ENCODE measurements at places on chromosomes 5 and 9. TPM values are rescaled to one million over a fixed set of nuclear protein-coding genes. Genes with fewer than 3 reads are reported as not detected.

GRCh38 chr5:135533334-135533733 is 2.4 kb downstream of the NEUROG1 start:
- no peak for DNase-seq

DNA sequence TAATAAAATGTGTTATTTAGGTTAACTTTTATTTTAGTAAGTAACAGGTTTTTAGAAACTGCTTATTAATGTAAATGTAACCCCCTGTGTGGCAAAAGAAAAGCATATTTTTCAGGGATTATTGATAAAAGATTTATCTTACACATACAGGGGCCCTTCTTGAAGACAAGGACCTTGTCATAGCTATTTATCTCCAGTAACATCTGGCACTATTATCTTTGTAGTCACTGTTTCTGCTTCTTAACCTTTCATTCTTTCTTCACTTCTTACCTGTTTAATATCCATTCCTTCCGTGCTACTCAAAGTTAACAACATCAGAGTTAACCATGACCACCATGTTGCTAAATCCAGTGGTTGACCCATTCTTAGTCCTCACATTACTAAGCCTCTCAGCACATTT is 117.8 kb upstream of the VCAN start:
- no peak for DNase-seq

DNA sequence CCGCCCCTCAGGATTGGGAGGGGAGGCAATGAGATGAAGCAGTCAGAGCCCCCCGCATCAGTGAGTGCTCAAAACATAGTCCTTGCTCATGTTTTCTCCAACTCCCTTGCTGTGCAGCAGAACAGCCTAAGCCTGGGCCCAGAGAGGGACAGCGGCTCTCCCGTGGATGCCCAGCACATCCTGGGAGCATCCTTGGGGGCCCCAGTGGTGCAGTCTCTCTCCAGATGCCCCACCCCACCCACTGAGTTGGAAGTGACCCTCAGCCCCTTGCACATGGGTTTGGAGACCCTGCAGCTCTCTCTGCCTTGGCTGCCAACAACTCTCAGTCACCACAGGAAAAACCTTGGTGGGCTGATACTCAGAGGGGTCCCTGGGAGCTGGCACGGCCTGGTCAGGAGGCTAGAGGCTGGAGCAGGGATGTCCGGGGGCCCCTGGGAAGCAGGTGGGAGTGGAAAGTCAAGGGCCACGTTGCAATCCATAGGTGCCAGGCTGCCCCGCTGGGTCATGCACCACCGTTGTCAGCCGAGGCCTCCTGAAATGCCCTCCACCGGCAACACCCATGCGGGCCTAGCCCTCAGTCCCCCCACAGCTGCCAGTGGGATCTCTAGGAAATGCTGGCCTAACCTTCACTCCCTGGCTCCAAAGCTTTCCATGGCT is 242.5 kb downstream of the PBX3 start:
- DNase-seq = no peak

- DNase-seq = peak; percentile 85
Observed at GRCh38 chr9:111525056-111525977, at the start of gene ZNF483. Gene ZNF483, plus strand, starts transcription at chr9:111525179. Its CDS starts 2,217 bp downstream, at chr9:111527396.

GRCh38 chr5:81776258-81776657 is 25.4 kb upstream of the SSBP2 start:
- no peak for DNase-seq

DNA sequence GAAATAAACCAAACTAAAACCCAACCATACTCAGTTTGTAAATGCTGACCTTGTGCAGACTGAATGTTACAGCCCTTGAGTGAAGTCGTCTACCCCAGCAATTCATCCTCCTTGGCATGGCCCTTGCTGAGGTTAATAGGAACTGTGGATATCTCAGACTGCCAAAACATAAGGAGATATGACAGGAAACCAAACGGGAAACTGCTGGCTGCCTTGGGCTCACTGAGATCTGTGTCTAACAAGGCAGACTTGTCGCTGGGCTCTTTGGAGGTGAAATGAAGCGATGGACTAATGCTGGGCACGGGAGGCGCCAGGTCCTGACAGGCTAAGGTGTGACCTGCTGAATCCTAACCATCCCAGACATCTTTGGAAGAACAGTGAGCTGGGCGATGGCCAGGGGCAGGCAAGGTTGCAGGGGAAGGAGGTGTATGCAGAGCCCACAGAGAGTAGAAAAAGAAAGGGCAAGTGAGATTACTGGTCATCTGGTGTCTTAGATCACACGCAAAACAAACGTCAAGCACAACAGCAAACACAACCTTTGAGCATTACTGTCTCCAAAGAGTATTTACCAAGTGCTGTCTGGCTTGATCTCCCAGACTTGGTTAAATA is 44.6 kb upstream of the ALDH1A1 start:
- DNase-seq = peak; percentile 58

GRCh38 chr5:135230251-135230925 is 168.6 kb downstream of the MACROH2A1 start:
- DNase-seq = no peak

- no peak for DNase-seq
Observed at GRCh38 chr5:151283120-151283825, 20.3 kb downstream of the SLC36A3 start.

GRCh38 chr9:1120500-1121165 is 70.5 kb downstream of the DMRT2 start:
- DNase-seq = no peak

DNA sequence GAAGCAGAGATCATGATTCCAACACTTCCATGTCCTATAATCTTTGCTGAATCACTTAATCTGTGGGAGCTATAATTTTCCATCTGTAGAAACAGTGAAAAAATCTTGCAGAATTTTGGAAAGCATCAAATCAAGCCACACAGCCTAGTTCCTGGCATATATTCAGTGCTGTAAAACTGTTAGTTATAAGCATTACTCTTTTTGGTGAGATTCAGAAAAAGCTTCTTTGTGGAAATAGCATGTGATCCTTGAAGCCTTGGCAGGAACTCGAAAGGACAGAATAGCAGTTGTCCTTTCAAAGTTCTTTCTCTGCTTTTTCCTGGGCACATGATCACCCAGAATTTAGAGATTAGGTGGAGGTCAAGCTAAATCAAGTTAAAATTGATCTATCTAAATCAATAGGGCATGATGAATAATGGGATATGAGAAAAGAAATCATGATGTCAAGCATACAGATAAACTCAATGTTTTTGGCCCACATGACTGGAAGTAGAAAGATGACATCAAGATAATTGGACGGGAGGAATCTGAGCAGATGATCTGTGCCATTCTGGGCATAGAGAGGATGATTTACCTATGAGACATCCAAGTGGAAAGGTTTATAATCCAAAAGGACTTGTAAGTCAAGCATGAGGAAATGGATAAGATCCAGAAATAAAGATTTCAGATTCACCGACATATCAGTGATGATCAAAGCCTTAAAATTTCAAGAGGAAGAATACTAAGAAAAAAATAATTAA is 73.1 kb downstream of the TMEM232 start:
- DNase-seq = no peak

DNA sequence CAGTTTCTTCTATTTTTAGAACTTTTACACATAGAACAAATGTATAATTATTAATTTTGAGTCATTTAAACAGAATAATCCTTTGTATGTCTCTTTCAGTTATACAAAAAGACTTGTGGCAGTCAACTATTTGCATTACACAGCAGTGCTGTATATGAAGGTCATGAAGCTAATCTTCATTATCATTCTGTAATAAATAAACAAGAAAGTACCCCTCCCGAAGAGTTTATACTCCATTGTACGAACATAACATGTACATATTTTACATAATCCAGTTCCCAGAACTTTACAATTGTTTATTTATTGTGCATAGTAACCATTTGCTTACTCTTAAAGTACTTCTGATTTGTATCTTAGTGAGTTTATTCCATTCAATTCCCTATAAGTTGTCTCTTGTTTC is 267.9 kb downstream of the FBXL17 start:
- no peak for DNase-seq

GRCh38 chr9:88835772-88836171 is 155.5 kb upstream of the S1PR3 start:
- DNase-seq = no peak

DNA sequence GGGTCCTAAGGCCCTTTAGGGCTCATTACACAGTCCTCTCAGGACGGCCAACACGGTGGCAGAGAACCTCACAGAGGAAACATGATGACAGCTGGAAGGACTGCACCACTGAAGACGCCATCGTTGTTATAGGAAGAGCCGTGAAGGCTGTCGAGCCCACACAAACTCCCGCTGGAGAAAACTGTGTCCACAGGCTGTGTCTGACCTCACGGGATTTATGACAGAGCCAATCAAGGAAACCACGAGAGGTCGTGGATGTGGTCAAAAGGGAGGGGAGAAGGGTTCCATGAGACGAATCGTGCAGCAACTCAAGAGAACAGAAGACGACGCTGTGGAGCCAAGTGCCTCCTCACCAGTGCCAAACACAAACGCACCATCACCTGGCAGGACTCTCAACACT is 12.2 kb downstream of the QSOX2 start:
- no peak for DNase-seq

- no peak for DNase-seq
Observed at GRCh38 chr9:114286146-114286679, 36.7 kb upstream of the ORM1 start.

DNA sequence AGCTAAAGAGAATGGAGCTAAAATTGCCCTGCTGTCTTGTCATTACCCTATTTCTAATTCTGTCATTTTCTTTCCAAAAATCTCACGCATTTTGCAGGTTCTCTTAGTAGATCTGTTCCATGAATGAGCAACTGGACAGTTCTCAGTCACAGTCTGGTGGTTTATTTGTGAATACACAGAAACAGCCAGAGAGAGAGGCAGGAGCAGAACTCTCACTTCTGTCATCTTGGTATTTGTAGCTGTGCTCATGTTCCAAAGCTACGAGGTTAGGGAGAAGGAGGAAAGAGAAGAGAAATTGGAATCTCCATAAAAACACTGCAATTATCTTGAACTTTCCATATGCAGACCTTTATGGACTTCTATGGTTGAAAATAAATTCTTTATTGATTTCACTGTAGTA is 118.0 kb upstream of the OR13F1 start:
- no peak for DNase-seq

DNA sequence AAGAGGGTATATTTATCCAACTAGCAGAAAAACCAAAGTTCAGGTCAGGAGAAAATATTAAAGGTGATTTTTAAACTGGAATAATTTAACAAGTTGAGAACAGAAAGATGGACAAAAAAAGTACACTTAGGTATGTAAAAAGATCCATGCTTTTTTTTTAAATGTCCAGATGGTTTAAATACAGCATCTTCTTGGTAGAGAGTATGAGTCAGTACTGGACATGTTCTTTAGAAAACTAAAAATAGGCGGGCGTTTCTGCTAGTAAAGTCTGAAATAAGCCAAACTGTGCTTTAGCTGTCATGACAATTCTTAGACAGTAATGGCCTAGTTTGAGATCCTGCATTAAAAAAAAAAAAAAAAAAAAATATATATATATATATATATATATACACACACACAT is 255.9 kb upstream of the ST8SIA4 start:
- DNase-seq = no peak

DNA sequence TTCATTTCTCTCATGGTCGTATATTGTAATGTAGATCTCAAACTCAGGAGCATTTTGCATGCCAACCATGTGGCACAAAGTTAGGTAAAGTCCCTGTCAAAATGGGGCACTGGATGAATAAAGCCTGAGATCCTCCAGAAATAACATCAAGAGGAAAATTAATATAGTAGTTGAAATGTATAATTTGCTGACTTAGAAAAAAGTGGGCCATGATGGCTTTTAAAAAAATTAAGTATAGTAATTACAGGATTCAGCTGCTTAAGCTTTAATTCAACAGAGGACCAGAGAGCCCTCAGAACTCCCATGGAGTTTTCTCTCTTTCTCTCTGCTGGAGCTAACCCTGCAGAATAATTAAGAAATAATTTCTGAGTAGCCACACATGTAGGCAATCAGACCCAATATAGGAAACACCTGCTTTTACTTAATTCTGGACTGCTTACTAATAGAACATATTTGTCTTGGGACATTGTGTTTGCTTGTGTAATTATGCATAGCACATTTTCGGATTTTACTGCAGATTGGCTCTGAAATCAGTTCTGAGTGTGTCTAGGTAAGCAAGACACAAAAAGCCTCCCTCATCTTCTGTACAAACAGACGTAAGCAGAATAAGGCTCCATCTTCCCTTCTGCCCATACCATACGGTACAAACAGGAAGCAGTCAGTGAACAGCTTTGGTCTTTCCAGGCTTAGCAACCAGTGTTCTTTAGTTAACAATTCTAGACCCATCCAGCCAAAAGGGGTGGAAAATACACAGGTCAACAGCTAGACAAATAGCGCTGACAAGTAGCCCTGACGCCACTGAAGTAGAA is 26.5 kb upstream of the PCSK1 start:
- DNase-seq = no peak

DNA sequence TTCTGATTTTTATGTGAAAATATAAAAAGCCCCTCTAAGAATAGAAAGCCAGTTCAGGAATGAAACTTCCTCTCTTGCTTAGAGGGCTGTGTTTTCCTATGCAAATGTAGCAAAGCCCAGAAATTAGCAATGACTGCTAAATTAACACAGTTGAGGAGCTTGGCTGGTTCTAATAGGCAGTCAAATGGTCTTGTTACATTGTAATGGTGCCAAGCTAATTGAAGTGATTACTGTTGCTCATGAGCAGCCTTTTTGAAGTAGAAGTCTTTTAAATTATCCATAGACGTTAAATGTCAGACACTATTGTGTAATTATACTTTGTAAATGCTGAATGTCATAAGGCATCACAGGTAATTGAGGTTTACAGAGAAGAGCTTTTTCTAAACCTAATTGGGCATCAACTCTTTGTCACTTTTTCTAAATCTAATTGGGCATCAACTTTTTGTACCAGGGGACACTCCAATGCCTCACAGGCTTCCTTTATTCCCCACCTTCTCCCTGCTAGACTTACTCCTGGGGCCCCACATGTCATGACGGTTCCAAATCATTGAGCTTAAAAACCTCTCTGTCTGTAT is 229.1 kb downstream of the PSAT1 start:
- no peak for DNase-seq

PCA3 gene
- 0.97 TPM for polyA plus RNA-seq

PSMB7 gene
- polyA plus RNA-seq = 148 TPM

PCDHA12 gene
- 0.48 TPM for polyA plus RNA-seq

CBY3 gene
- polyA plus RNA-seq = 1.2 TPM

ARL14EPL gene
- polyA plus RNA-seq = not detected

PCDHGB4 gene
- 1.4 TPM for polyA plus RNA-seq

RNF180 gene
- polyA plus RNA-seq = 5.6 TPM

SH3RF2 gene
- polyA plus RNA-seq = 31.9 TPM

LRRC8A gene
- polyA plus RNA-seq = 18.5 TPM

ANGPTL2 gene
- polyA plus RNA-seq = 15.5 TPM

PLAA gene
- 24.3 TPM for polyA plus RNA-seq

DBH gene
- polyA plus RNA-seq = 0.66 TPM

SLC2A8 gene
- polyA plus RNA-seq = 58.3 TPM

FOXD4L6 gene
- 0.06 TPM for polyA plus RNA-seq

PCDHGB7 gene
- polyA plus RNA-seq = 3.6 TPM
